ENCODE measurements at places on chromosomes 6 and 20. TPM values are rescaled to one million over a fixed set of nuclear protein-coding genes. Genes with fewer than 3 reads are reported as not detected.

GRCh38 chr6:130671577-130671976, 155.6 kb upstream of the SMLR1 start:
- DNase-seq = no peak

DNA sequence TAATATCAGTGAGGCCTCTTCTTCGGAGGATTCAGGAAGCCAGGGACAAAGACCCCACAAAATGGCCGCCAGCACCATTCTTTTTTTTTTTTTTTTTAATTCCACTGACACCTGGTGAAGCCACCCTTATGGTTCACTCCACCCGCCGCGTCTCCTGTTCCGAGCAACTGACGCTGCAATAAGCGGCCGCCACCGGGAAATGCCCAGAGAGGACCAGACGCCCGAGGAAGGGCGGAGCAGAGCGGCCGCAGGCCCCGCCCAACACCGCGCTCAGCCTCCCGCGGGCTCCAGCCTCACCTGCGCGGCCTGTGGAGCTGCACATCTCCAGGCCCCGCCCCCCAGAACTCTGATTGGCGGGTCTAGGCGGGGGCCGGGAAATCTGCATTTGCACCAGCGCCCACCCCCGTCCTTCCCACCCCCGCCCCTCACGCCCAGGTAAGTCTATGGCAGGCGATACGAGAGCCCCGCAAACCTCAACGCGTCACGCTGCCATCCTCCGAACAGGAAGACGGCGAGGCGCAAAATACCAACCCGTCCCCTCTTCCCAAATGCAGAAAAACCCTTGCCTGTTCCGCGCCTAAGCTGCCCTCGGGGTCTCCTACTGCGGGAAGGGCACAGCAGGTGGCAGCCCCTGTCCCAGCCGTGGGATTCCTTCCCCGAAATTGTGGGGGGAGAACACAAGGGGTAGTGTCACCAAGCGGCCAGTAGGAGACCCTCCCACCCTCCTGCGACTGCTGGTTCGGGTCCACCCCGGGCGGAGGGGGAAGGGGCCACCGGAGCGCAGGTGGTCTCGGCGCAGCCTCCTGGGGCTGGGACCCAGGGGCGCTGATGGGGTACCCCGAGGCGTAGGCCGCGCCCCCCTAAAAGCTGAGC, 960 bp downstream of the ATP9A start:
- DNase-seq = peak; percentile 61

DNA sequence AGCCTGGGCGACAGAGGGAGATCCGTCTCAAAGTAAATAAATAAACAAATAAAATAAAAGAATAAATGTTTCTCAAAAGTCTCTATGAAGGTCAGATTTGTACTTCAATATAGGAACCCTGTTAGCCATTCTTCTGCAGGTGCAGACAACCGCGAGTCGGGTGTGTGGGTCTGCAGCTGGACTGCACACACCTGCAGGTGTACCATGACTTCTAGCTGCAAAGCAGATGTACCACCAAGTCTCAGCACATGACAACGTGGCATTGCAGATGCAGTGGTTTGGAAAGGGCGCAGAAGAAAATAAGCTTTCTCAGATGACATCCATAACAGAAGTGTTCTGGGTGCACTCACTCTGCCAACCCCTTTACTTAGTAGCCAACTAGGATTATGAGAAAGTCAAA, 239.7 kb downstream of the ATXN1 start:
- DNase-seq = no peak

GRCh38 chr6:55445648-55446204, 118.5 kb downstream of the GFRAL start:
- no peak for DNase-seq

DNA sequence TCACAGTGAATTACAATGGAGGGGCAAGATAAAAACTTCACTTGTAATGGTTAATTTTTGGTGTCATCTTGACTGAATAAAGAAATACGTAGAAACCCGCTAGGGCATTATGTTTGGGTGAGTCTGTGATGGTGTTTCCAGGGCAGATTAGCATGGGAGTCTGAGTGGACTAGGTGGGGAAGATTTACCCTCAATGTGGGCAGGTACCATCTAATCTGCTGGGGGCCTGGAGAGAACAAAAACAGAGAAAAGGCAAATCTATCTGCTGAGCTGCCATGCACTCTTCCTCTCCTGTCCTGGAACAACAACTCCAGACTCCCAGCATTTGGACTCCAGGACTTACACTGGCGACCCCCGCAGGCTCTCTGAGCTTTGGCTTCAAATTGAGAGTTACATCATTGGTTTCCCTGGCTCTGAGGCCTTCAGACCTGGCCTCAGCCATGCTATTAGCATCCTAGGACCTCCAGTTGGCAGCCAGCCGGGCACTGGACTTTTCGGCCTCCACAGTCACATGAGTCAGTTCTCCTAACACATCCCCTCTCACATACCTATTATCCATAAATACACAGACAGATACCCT, 19.7 kb downstream of the NINL start:
- DNase-seq = no peak

GRCh38 chr6:99761711-99762110, 155.1 kb downstream of the PRDM13 start:
- no peak for DNase-seq

The CYP24A1 gene
- not detected for total RNA-seq

The CTAGE9 gene
- not detected for total RNA-seq

DNA sequence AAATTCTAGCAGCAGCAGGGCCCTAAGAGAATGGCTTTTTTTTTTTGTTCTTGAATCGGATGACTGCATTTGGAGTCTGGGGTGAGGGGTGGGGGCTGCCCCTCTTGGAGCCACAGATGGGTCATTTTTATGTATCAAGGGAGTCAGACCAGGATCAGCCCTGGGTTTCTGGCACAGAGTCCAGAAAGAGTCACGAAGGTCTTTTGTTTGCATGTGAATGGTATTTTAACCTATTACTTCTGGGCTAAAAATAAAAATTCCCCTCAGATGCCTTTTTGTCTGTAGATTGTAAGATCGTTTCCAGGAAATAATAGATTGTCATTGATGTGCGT, 72.5 kb downstream of the PHACTR3 start:
- no peak for DNase-seq

GRCh38 chr6:36863670-36864540, 10.7 kb downstream of the PPIL1 start:
- DNase-seq = no peak

- DNase-seq = no peak
Observed at GRCh38 chr6:25927756-25928216, 2.7 kb downstream of the SLC17A2 start.

The SIRPB1 gene
- 1.6 TPM for total RNA-seq

GRCh38 chr6:155062866-155063341, 67.8 kb downstream of the TIAM2 start:
- DNase-seq = no peak

- no peak for DNase-seq
Observed at GRCh38 chr6:106134087-106134770, 48.1 kb downstream of the PRDM1 start.

The TUBB1 gene
- not detected for total RNA-seq

GRCh38 chr20:21291026-21291425, 12.1 kb upstream of the XRN2 start:
- DNase-seq = no peak

The PBOV1 gene
- total RNA-seq = not detected

DNA sequence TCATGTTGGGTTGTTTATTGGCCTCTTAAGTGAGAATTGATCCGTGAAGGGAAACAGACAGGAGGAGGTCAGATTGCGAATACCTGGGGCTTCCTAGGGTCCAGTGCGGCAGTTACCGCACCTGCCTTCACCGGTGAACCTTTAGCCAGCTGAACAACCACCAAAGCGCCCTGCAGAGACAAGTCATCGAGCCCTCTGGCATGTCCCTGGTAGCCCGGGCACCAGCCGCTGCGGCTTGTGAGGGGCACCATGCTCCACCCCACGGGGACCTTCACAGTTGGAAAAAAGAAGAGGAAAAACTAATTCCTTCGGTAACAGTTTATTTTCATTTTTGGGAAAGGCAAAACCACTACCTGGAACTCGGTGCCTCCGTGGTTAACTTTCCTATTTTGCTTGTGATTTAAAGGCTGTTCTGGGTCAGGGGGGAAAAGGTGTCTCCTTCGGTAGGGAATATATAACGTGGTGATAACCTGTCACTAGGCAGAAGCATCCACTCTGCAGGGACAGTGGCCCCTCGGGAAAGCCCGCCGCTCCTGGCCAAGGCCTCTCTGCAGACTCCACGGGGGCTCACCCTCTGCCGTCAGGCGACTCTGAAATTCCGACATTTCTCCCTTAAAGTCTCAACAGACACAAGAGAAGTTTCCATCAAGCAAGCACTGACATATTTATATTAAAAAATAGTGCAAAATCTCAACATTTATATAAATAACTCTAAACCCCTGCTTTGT, 30.7 kb upstream of the ZBP1 start:
- DNase-seq = no peak

DNA sequence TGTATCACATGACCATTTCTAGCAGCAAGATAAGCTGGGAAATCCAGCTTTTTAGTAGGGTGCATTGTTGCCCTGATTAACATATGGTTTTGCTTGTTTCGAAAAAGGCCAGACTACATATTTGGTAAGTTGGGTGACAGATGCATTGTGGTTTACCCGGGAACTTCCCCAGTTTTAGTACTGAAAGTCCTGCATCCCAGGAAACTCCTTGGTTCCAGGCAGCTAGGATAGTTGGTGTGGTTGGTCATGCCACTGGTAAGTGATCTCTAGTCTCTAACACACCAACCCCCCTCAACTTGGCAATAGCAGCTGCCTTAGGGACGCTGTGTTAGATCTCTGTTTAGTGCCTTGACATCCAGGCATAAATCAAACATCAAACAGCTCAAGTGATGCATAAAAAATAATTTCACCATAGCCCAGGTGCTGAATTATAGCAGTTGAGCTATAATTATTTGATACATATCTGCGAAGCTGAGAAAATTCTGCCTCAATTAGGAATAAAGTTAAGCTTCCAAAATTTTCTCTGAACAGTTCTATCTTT, 216.5 kb downstream of the TFAP2C start:
- no peak for DNase-seq

The NHSL1 gene
- 1.6 TPM for total RNA-seq

- no peak for DNase-seq
Observed at GRCh38 chr6:139690007-139690406, 315.6 kb upstream of the CITED2 start.

GRCh38 chr6:18598551-18599264, 211.6 kb downstream of the RNF144B start:
- no peak for DNase-seq

GRCh38 chr20:63224412-63225081, 8.6 kb upstream of the YTHDF1 start:
- no peak for DNase-seq

The OR2B3 gene
- total RNA-seq = not detected

The SIGLEC1 gene
- total RNA-seq = not detected

The PTCRA gene
- total RNA-seq = not detected

DNA sequence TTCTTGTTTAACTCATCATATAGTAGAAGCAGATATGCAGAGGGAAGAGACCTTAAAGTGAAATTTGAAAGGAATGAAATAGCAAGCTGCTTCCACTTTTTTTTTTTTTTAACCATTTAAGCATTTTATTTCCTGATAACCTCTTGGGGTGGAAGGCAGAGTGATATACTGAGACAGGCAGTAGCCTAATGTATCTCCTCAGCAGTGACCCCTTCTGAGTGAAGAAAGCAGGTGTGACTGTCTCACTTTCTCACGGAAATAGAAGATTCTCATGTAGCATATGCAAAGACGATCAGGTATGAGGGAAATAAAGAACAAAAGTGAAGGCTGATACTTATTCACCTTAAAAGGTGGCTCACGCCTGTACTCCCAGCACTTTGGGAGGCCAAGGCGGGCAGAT, 187.1 kb upstream of the STXBP5 start:
- DNase-seq = no peak

DNA sequence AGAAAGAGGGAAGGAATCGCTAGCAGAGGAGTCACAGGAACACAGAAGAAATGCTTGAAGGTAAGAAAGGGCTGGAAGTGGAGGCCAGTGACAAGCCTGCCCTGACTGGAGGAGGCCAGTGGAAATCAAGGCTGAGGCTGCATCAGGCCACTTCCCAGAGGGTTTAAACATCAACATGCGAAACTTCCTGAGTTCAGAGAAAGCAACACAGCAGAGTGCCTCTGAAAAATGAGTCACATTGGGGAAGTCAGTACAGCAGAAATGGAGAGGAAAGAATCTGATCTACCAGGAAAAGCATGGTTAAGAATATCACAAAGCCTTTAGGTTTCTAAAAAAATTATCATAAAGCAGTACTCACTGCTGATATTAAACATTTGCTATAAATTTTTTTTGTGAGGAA, 23.3 kb downstream of the NAPB start:
- no peak for DNase-seq

- no peak for DNase-seq
Observed at GRCh38 chr6:52712136-52712535, 41.2 kb downstream of the TMEM14A start.

DNA sequence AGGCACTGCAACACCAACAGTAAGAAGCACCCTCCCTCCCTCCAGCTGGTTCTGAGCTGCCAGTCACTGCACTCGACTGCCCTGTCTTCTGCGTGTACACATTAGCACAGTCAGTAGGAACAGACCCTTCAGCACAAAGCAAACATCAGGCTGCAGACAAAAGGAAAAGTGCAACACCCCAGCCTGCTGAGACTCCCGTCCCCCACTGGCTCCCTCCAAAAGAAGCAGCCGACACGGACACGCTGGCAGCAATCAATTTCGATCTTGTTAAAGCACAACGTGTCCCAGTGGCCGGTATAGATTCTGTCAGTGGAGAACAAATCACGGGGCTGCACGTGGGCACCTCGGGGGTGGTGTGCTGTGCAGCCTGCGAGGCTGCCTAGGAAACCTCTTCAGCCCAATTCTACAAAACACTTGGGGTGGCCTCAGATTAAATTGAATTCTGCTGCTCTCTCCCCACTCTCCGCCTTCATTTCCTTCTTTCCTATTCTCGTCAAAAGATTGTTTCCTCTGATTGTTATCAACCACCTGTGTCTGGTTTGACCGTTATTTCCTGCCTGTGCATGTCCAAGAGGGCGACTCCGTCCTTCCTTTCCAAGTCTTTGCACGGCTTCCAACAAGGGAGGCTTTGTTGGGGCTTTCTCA, 38.7 kb downstream of the TRAF3IP2 start:
- DNase-seq = peak; percentile 15

DNA sequence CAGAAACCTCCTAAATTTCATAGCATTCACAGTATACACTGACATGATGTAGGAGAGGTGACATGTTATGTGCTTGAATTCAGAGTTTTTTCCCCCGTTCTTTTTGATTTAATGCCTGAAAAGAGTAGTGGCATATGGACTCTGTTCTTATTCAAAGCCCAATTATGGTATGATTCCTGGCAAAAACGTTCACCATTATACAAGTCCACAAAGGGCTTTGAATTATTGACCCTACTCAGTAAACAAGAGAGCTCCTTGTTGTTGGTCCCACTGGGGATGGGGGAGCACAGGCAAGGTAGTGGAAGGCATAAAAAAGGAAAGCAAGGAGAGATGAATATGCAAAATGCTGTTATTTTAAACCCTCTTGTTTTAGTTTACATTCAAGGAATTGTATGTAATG, 136.0 kb upstream of the AHI1 start:
- DNase-seq = no peak

- no peak for DNase-seq
Observed at GRCh38 chr6:26254724-26255123, 110.3 kb upstream of the BTN3A2 start.

GRCh38 chr20:60117065-60117464, 158.8 kb downstream of the CDH26 start:
- no peak for DNase-seq

GRCh38 chr6:158323561-158323958, 11.3 kb downstream of the TULP4 start:
- DNase-seq = no peak

All from activated T-cell treated with anti-CD3 and anti-CD28 coated beads, Interleukin-2, amount 50 U/mL, for 72 hours (primary cell).